Fibroblast of mammary gland (primary cell): ENCODE measurements at places on chromosomes 3 and 15.

DNA sequence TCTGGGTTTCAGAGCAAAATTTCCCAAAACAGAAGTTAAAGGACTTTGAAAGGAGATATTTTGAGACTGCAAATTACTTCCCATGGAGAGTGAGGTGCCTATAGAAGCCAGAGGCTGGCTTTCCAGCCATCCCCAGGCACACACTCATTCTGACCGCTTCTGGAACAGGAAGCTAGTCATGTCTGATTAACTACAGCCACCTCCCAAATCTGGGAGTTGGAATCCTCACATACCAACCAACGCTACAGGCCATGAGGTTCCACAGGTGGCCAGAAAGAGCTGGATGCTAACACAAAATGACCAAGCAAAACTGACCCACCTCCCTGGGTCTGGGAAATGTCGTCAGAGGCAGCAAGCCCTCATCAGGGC, 87.2 kb downstream of the SNRK start:
- DNase-seq = no peak

DNA sequence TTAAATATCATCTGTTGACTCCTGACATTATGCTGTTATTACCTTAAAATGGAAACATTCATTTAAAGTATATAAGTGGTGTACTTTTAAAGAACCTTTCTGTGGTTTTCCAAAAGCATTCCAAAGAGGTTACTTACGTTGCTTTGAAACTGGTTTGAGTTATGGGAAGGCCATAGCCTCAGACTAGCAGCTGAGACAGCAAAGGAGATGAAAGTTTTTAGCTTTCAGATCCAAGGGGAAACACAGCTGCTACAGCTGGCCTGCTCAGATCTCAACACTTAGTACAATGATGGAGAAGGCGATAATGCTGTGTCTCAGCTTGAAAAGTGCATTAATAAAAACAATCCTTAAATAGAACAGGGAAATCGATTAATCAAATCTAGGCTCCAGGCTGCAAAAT, 921.1 kb downstream of the ROBO1 start:
- DNase-seq = peak; percentile 71

DNA sequence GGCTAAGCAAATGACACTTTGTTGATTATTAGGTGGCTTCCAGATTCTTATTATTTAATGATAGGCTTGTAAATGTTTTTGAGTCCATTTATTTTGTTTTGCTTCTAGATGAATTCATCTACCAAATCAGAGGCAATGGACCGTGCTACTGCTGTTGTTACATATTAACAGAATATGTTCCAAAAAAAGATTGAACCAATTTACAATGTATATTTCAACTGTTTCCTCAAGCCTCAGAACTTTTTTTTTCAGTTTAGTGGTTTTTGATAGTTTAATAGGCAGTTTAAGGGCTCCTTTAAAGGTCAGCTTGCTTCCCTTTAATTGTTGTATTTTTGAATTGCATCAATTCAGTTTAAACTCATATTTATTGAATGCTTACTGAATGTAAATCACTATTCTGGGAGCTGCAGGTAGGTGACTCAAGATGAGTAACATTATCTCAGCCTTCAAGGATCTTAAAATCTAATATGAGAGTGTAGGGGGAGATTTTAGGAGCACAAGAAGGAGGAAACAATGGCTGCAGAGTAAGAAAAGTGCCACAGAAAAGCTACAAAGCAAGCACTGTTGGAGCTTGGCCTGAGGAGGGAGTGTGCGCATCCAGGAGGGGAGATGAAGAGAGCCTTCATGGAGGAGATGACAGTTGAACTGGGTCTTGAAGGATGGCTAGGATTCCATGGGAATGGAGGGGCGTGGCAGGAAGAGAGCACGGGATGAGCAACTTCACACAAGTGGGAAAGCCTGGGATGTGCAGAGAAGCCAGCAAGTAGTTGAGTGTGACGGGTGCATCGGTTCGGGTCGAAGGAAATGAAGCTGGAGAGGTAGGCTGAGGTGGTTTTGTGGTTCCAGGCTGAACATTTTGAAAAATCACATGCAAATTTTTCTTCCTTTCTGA, 14.7 kb downstream of the MAP2K1 start:
- DNase-seq = peak; percentile 25

DNA sequence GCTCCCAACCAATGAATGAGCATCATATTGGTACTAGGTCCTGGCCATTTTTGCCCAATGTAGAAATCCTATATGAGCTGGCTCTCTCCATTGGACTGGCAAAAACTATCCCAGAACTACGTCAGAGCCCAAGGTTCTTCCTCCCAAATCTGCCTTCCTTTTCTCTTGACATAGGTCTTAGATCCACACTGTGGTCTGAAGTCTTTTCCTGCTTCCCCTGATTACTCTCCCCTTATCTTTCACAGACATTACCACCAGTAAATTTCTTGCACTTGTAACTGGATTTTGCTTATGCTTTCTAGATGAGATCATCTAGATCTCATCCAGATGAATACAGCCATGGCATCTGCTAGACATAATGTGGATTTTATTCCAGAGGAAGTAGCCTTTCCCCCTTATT, 141.2 kb upstream of the GADL1 start:
- DNase-seq = peak; percentile 10

- no peak for DNase-seq
Observed at GRCh38 chr15:49441356-49441755, 18.3 kb downstream of the FGF7 start.

DNA sequence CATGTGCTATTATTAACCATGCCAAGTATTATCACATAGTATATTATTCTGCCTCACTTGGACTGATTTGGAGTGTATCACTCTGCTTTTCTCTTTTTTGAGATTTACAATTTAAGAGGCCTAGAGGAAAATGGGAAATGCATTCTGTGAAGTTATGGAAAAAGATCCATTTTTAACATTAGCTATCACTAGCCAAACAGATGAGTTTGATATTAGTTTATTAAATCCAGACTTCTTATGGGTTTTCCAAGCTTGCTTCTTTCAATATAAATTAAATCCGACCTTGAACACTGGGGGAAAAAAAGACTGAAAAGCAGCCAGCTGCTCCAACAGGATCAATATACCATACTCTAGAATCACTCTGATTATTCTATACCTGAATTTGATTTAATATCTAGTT, 30.1 kb upstream of the PLOD2 start:
- DNase-seq = no peak

GRCh38 chr15:32861761-32862160, 144.0 kb downstream of the GREM1 start:
- DNase-seq = peak; percentile 76

- no peak for DNase-seq
Observed at GRCh38 chr3:164730815-164731360, 347.4 kb downstream of the SI start.

DNA sequence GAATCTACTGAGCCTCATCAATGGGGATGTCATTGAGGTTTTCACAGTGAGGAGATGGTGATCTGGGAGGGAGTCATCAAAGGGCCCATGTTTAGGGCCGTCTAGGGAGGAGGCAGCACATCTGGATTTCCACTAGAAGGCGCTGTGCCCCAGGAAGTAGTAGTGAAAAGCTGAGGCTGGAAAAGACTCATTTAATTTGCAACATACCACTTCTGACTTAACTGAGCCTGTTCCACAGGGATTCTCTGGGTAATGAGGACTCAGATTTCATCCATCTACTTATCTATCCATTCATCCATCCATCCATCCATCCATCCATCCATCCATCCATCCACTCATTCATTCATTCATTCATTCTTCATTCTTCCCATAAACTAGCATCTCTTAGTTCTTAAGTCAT, 17.4 kb upstream of the SHF start:
- DNase-seq = peak; percentile 77

DNA sequence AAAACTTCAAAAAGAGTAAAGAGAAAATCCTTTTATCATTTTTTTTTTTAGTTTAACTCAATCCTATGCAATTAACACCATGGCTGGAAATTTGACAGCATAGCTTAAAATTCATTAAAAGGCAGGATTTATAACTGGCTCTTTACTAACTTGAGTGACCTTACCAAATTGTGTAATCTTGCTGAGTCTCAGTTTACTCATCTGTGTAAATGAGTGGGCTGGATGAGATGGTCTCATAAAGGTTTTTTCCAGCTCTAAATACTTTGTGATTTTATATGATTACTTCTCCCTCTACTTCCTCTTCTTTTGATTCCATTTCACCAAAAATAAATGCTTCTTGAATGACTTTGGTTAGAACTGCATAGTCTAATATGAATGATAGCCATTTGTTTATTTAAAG, 234.9 kb upstream of the SATB1 start:
- no peak for DNase-seq

DNA sequence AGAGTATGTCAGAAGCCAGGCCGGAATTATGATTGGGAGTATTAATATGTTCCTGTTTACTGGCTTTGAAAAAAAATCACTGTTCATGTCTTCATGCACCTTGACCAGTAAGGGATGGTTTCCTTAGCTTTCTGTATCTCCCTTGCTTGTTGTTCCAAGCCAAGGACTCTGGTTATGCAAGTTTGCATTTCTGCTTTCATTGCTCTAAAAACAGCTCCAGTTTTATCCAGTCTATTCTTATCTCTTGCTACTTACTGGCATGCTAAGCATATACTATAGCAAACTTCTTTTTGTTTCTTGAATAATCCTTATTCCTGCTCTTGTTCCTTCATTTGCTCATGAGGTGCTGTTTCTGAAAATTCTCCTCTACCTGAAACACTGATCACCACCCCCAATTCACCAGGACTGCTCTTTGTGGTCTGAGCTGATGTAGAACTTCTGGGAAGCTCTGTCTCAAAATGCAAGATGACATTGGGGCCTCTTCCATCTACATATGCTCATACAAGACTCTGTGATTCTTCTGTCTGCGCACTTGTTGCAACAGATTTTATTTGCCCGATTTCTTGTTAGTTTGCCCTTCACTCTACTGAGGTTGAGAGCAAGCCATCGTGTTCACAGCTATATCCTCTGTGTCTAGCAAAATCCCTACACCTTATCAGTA, 173.0 kb downstream of the EBLN2 start:
- DNase-seq = no peak

GRCh38 chr15:101560722-101561583, 71.4 kb upstream of the PCSK6 start:
- no peak for DNase-seq

DNA sequence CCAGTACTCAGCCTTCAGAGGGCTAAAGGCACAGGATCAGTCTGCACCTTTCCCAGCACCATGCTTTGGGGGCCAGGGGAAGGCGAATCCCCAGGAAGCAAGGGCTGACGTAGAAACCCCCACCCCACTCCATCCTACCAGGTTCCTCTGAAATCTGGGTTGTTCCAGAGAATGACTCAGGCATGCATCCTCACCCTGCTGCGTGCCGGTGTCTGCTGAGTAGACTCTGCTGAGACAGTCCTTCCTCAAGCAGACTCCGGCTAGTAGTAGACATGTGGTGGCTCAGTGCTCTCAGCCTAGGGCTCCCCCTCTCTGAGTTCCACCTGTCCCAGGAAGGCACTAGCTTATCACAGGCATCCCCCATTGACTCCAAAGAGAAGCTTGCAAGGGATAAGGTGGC, 9.0 kb downstream of the TMEM43 start:
- DNase-seq = peak; percentile 69

GRCh38 chr3:34947834-34948233, 691.5 kb upstream of the ARPP21 start:
- peak; percentile 1 for DNase-seq

DNA sequence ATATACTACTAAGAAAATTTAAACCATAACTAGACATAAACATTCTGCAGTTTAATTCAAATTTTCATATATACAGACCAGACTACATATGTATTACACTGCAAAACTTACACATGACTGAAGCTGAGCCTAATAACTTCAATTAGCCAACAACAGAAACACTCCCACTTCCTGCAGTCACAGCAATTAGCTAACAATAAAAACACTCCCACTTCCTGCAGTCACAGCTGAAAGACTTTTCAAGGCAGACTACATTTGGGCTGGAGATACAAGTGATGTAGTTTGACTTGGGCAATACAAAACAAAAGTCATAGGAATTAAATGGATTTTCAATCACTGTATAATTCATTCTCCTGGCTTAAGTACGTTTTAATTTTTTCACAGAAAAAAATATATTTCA, 10.3 kb downstream of the TM2D3 start:
- DNase-seq = no peak

DNA sequence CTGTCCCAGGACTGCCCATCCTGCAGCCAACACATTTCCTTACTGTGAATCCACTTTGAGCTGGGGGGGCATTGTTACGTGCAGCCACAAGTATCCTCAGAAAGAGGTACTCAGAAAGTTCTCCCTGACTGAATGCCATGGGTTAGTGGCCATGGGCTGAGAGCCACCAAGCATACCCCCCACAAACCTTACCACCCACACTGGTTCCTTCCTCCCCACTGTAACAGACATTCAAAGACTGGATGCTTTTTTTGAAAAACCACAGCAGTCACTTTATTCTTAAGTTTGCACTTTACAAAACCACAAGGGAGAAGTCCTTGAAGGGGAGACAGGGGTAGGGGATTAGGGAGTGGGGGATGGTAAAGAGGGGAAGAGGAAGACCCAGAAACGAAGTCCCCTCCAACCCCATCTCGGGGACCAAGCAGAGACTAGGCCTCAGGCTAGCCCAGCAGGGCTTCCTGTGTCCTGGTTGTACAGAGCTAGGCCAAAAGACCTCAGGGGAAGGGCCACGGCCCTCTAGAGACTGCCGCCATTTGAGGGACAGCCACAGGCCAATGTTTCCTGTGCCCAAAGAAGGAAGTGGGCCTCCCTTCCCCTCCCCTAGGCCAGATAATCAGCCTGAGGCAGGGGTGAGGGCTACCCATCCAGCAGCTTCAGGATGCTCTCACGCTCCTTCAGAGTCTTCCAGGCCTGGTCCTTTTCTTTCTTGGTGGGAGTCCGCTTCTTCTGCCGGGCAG, 10.1 kb upstream of the CAMK1 start:
- DNase-seq = no peak

DNA sequence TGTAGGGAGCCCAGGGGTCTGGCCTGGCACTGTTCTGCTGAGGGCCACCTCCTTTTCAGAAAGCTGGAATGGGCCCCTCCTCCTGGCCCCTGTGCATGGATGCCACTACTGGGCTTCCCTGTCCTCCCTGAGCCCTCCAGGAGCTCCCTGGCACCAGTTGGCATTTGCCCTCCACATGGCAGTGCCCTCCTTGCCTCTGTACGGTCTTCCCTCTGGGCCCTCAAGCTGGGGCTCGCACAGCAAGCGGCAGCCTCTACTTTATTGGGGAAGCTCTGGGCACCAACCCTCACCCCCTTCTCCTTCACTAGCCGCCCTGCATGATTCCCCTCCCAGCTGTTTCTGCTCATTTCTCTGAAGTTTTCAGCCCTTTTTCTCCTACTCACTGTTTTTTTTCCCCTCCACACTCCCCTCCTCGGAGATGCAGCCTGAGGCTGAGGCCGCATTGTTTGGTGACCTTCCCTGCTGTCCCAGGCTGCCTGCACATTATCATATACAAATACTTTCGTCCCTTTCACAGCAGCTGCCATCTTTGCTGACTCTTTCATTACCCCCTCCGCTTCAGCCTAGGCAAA, 127.3 kb downstream of the EEFSEC start:
- DNase-seq = no peak

GRCh38 chr3:170792471-170792870, 77.5 kb downstream of the RPL22L1 start:
- peak; percentile 19 for DNase-seq

GRCh38 chr3:12503126-12503957, 19.1 kb downstream of the TSEN2 start:
- DNase-seq = no peak

DNA sequence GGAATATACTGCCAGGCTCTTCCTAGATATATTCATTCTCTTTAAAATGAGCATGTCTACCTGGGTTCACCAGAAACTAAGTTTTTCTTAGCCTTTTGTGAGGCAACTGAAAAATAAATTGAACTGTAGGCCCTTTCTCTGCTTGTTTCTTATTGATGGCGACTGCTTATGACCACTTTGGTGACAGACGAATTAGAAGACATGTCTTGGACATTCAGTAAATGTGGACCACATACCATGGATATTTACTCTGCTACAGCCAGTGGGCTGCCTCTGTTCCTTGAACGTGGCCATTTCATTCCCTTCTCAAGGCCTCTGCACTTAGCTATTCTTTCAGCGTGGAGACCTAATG, 603 bp upstream of the SELENOK start:
- peak; percentile 12 for DNase-seq
